NCI-H1105 (cell line): ENCODE measurements at places on chromosomes 7 and 10.
A peak's percentile ranks its signal among the peaks of the same experiment; 100 is the strongest.

DNA sequence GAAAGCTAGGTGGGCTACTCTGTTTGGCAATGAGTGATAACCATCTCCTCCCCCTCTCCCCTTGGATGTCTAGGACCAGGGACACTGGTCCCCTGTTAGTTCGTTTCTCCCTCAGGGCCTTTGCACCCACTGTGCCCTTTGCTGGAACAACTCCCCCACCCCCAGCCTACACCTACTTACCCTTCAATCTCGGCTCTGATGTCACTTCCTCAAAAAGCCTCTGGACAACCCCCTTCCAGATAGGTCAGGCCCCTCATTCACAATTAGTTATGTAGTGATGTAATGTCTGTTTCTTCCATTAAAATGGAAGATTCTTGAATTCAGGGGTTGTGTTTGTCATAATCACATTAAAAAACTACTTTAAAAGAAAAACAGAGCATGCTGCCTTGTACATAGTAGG is 152.9 kb downstream of the SNX10 start:
- DNase-seq: no peak

- DNase-seq: no peak
Measured at GRCh38 chr7:99235925-99236324, 28.0 kb upstream of the KPNA7 start.

GRCh38 chr10:62562795-62563194 is 188.6 kb downstream of the ZNF365 start:
- DNase-seq: no peak

GRCh38 chr10:35368485-35369048 is 32.3 kb downstream of the CCNY start:
- DNase-seq: no peak

DNA sequence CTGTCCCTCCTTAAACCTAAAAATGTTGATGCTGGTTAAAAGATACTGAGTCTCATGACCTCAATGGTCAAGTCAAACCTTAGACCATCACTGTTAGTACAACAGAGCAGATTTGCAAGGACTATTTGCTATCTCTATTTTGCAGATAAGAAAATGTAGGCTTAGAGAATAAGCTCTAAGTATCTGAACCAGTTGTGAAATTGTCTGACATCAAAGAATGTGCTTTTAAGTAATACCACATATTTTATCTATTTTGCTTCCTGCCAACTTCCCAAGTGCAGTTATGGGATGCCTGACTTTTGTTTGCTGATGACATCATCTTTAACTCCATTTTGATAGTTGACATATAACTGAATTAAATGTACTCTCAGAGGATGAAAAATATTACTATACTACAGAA is 83.6 kb upstream of the TMEM106B start:
- DNase-seq: no peak

DNA sequence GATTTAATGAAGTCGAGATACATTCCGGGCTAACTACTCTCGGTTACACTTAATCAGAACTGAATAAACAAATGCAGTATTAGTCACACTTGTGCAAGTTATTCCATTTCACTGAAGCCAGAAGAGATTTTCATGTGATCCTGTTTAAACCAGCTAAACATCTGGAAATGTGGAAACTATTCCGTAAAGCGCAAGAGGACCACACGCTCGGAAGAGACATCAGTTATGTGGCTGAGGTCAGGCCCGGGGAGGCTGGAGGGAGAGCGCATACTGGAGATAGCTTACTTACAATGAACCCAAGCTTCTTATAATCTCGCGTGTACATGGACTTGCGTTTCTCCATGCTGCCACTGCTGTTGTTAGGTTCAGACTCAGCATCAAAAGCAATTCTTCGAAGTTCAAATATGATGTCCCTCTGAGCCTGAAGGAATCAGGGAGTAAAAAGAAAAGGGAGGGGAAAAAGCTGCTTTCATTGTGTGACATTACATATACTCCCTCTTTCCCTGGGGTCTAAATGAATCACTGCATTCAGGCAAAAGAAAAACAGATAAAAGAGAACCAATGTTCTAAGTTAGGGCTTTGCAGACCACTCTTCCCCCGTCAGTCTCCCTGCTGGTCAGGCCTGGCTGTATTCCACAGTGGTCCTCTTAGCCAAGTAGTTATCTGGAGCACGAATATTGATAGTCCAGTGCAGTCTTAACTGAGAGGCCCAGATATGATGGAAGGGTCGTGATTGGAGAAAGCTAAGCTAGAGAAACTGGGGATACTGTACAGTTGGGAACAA is 237.4 kb downstream of the ELMO1 start:
- no peak for DNase-seq

GRCh38 chr7:110839866-110840265 is 251.1 kb upstream of the LRRN3 start:
- peak; percentile 80 for DNase-seq

- no peak for DNase-seq
Measured at GRCh38 chr7:4854916-4855315, 6.9 kb downstream of the PAPOLB start.

GRCh38 chr7:121397822-121398221 is 1.7 kb upstream of the FAM3C start:
- no peak for DNase-seq

DNA sequence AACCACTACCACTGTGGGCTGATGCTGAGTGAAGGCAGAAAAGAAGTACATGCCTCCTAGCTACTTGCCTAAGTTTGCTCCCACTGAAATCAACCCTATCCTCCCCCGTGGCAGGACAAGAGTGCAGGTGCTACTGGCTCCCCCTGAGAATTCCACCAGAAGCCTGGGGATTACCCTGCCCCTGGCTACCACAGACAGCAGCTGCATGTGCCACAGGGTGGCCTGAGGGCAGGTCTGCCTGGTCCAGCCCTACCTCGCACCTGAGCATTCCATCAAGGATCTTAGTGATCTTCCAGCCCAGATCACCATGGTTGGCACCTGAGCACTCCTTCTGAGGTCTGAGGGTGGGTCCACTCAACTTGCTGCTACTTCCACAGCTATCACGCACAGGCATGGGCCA is 176.4 kb upstream of the SMIM30 start:
- DNase-seq: no peak

DNA sequence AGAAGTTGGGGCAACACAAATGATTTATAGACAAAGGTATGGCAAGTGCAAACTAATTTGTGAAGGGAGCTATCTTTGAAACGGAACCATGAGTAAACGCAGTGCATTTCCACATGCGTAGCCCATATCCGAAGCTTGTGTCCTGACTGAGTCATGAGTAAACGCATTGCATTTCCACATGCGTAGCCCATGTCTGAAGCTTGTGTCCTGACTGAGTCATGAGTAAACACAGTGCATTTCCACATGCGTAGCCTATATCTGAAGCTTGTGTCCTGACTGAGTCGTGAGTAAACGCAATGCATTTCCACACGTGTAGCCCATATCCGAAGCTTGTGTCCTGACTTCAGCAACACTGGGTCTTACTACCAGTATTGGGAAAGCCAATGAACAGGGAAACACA is 95.0 kb downstream of the CELF2 start:
- no peak for DNase-seq

GRCh38 chr10:66390926-66391325 is 534.9 kb upstream of the LRRTM3 start:
- DNase-seq: no peak

DNA sequence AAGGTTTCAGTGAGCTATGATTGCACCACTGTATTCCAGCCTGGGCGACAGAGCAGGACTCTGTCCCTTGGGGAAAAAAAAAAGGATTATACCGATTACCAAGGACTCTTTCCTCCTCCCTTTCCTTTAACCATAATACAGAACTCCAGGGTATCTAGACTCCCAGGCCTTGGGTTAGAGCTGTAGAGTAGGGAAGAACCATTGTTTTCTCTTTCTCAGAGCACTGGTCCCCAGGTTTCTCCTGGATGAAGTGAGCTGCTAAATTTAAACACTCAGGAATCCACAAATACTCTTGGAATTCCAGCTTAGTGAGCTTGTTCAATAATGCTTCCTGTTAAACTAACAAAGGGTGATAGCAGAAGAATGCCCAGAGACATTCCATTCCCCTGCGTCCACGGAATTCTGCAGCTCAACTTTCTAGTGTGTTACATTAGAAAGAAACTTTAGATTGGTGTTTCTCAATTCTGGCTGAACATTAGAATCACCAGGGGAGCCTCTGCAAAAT is 14.6 kb upstream of the RPEL1 start:
- DNase-seq: no peak

DNA sequence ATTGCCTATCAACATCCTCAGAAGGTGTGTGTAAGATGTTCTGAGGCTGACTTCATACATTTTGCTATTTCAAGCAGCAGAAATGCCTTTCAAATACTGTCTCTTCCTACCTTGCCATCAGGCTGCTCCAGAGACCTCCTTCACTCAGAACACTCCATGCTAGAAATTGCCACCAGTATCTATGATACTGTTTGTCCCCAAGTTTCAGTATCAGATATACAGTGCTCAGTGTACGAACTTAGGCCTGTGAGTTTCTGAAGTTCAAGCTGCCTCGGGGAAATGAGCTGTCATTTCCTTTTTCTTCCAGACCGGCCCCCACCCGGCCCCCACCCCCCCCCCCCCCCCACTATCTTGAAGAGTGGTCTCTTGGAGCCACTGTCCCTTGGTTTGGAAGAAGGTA is 373.4 kb upstream of the CHRM2 start:
- no peak for DNase-seq

DNA sequence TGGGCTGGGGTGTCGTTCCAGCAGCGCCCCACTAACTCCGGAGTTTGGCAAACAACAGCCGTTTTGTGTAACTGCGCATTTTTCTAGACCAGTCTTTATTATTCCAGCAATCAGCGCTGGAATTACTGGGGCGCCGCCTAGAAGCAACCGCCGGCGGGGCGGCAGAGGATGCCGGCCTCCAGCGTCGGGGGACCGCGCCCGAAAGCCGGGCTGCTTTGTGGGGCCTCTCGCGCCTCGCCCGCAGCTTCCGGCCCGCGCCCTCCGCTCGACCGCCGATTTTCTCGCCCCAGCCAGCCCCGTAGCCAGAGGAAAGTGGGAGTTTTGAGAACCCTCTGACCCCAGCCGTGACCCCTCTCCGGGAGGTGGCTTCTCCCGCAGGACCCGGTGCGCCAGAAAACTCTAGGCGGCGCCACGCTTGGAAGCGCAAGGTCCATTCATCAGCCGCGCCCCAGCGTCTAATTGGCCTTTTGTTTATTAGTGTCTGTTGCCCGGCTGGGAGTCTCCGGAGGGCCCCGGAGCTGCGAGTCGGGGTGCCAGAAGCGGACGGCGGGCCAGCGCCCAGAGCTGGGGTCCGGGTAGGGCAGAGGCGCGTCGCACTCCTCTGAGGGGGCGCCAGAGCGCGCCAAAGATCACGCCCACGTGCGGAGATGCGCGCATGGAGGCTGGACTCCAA is 10.7 kb downstream of the EMX2 start:
- no peak for DNase-seq

GRCh38 chr10:132927824-132928223 is 14.5 kb downstream of the CFAP46 start:
- no peak for DNase-seq

DNA sequence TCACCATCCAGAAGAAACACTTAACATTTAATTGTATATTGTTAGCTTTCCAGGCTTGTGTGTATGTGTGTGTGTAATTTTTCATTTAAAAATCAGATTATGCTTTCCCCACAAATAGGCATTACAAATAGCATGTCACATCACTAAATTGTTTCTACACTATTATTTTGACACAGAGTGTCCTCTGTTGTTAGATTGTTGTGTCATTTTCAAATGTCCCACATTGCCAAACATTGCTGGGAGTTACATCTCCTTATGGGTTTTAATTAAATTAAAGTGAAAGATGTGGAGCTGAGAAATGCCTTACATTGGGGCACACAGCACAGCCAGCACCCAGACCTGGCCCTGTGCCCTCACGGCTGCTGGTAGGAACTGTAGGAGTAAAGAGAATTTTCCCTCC is 295.6 kb downstream of the ZEB1 start:
- DNase-seq: no peak

DNA sequence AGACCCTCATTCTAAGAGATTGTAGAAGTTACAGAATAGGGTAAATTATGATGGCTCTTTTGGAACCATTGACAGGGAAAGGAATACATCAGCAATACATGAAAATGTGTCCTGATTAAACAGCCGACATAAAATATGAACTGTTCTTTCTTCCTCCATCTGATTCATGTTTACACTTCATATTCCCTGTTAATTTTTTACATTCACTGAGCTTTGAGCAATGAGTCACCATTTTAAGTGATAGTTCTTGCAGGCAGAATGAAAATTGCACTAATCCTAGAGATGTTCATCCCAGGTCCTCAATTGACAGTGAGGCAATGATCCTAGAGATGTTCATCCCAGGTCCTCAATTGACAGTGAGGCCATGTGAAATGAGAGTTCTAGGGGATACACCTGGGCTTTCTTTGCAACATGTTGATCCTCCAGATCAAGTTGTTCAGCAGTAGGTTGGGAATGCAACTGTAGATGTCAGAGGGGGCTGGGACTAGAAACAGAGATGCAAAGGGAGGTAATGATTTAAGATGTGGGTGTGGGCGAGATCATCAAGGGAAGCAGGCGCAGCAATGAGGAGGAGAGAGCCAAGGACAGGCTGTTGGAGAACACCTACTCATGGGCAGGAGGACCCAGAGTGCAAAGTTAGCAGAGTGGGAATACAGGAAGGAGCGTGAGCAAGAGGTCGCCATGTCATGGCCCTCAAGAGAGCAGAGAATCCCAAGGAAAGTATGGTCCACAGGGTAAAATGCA is 138.7 kb downstream of the ZNF365 start:
- no peak for DNase-seq

- DNase-seq: no peak
Measured at GRCh38 chr7:100400656-100401055, 27.4 kb downstream of the PILRA start.

GRCh38 chr7:93821463-93821862 is 69.1 kb downstream of the TFPI2 start:
- DNase-seq: no peak

- no peak for DNase-seq
Measured at GRCh38 chr10:95430231-95430951, 130.8 kb downstream of the SORBS1 start.

GRCh38 chr7:96933067-96933645 is 72.2 kb upstream of the DLX6 start:
- no peak for DNase-seq

- DNase-seq: no peak
Measured at GRCh38 chr7:126750207-126750911, 502.4 kb downstream of the GRM8 start.

GRCh38 chr10:12018438-12019282 is 23.9 kb downstream of the UPF2 start:
- DNase-seq: no peak

GRCh38 chr7:46226860-46227259 is 305.8 kb upstream of the IGFBP3 start:
- DNase-seq: no peak

DNA sequence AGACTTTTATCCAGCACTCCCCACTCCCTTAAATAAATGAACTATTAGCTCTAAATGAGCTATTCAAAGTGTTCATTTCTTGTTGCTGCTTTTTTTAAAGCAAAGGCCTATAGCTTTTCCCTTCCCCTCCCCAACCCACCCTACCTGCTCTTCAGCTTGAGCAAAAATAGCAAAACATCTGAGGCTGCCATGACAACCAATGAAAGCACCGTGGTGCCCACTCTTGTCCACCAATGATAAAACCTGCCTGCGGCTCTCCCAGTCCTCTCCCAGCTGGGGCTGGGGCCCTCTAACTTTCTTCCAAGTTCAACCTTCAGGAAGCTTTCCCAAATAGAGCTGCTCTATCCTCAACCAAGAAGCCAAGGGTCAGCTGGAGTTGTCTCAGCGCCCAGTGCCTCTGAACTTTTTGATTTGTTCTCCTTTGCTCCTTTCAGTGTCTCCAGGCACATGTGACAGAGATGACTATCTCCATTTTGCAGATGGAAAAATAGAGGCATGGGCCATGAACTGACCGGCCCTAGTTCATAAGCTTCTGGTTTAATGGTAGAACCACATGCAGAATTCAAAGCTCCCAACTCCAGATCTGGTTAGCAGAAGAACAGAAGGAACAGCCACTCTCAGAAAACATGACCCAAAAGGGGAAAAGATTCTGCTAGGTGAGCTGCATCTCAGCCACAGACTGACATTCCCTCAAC is 47.7 kb downstream of the PIK3AP1 start:
- DNase-seq: no peak
